Activated T-cell treated with anti-CD3 and anti-CD28 coated beads for 1 hour (primary cell): ENCODE measurements at places on chromosomes 3 and 15.

GRCh38 chr3:172372895-172373294 lies 75.4 kb downstream of the GHSR start:
- no peak for DNase-seq

- DNase-seq = no peak
These were observed 54.1 kb upstream of the ANP32A start for GRCh38 chr15:68874788-68875187.

DNA sequence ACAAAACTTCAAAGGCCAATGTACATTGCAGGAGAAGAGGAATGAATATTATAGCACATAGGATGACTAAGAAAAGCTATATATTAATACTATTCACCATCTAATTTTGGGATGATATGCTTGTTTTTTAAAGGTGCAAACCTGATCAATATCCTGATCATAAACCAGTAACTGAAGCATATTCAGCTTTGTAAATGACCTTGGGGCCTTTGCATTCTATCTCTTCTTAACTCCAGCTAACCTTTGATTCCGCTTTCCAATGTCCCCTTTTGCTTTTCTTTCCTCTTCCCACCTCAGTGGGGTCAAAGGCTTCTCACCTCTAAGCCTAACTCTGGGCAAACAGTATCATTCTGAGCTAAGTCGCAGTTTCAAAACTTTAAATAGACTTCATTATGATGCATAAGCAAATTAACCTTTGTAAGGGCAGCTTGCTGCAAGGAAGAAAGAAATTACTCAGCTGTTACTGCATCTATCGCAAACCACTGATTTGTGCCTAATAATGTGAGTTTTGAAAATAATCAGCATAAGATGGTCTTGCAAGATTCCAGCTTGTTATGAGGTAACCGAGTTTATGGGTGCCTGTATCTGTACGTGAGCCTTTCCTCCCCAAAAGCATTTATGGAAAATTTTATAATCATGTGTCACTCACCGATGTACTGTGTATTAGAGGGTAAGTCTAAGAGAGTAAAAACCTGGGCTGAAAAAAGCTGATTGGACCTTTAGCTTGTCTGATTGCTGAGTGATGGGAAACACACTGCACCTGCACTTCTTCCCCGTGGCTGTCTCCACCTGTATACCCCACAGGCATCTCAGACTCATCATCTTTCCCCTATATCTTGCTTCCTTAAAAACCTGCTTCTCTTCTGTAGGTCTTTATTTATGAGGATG lies 116.8 kb downstream of the TPRG1 start:
- no peak for DNase-seq

DNA sequence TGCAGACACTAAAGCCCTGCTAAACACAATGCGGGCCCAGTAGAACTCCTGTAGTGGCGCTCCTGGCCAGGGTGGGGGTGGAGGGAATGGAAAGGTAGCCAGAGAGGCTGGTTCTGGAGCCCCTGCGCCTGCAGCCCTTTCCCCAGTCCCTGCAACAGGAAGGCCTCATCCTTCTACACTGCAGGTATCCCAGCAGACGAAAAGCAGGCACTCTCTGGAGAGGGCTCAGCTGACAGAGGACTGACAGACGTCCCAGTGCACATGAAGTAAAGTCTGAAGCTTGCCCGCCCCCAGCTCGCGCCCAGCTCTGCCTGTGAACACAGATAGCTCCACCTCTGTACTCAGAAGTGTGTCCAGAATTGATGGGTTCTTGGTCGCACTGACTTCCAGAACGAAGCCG lies 46.0 kb downstream of the NSMCE3 start:
- no peak for DNase-seq

GRCh38 chr3:65339192-65339740 lies 651.5 kb upstream of the ADAMTS9 start:
- no peak for DNase-seq
